ENCODE measurements at places on chromosomes 2 and 18.

DNA sequence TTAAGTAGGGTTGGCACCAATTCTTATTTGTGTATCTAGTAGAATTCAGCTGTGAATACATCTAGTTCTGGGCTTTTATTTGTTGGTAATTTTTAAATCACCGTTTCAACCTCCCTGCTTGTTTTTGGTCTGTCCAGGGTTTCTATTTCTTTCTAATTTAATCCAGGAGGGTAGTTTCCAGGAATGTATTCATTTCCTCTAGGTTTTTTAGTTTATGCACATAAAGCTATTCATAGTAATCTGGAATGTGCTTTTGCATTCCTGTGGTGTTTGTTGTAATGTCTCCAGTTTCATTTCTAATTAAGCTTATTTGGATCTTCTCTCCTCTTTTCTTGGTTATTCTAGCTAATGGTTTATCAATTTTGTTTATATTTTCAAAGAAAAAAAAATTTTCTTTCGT, 1361.8 kb upstream of the DDX18 start:
- DNase-seq, result peak; percentile 1

DNA sequence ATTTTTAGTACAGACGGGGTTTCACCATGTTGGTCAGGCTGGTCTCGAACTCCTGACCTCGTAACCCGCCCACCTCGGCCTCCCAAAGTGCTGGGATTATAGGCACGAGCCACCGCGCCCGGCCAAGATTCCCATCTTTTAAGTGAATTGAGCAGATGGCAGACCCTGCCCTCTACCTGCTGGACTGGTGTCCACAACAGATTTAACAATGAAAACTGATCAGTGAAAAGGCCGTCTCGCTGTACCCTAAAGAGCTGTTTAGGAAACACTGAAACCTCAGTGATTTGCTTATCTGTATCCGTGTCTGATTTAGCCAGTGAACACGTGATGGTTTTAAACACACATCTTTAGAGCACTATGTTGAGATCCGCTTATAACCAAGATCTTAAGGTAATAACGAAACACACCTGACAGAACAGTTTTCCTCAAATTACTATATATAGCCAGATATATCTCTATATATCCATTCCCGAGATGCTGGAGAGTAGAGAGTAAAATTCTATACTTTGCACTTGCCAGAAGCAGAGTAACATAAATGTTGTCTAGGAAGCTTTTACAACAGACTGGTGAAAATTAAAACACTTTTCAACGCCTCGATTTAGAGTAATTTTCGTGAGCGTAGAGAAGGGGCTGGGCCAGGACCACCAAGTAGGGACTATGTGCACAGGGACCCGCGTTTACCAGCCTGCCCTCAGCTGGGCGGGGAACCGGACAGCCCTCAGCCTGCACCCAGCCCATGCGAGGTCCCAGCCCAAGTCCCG, 594 bp downstream of the FAM161A start:
- peak; percentile 18 for DNase-seq

GRCh38 chr2:195408196-195408595, 248.8 kb upstream of the SLC39A10 start:
- DNase-seq, result no peak

GRCh38 chr2:70525032-70525431, 28.6 kb downstream of the TGFA start:
- DNase-seq, result peak; percentile 45

DNA sequence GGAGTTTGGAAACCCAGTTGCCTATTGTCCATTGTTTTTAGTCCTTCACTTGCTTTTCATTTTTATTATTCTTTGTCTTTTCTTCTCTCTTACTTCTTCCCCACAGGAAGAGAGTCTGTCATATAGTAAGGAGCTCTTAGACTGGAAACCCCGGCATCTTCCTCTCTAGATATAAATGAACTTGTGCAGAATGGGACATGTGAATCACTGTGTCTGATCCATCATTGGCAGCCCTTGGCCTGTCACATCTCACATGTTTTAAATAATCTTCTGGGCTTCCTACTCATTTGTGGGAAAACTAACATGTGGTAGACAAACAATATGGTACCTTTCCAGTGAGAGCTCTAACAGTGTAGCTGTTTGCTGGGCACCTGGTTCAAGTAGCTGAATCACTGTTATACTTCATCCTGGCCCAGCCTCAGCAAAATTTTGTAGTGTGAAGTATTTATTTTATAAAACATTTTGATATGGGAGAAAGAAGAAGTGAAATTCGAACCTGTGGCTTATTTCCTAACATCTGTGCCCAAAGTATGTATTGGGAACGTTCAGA, 112.8 kb downstream of the PHLPP1 start:
- no peak for DNase-seq

- no peak for DNase-seq
These were observed 87.0 kb downstream of the EIPR1 start for GRCh38 chr2:3290655-3291054.

GRCh38 chr2:62270728-62271127, 74.8 kb downstream of the B3GNT2 start:
- no peak for DNase-seq

- no peak for DNase-seq
These were observed 27.6 kb downstream of the VIL1 start for GRCh38 chr2:218446547-218446946.

DNA sequence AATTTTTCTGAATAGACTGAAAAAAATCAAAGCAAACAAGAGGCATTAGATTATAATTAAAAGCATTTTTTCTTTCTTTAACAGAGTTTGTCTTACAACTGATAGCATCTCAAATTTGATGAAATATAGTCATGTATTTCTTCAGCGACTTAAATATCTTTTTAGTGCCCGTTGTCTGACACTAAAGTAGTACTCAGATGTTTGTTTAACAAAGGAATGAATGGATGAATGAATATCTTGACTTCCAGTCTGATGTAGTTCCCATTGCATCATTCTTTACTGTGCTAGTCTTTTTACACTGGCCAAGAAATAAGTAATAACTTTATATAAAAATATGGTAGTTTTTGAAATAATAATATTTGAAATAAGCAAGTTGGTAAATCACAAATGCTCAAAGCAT, 111.1 kb downstream of the TTC27 start:
- DNase-seq, result no peak

DNA sequence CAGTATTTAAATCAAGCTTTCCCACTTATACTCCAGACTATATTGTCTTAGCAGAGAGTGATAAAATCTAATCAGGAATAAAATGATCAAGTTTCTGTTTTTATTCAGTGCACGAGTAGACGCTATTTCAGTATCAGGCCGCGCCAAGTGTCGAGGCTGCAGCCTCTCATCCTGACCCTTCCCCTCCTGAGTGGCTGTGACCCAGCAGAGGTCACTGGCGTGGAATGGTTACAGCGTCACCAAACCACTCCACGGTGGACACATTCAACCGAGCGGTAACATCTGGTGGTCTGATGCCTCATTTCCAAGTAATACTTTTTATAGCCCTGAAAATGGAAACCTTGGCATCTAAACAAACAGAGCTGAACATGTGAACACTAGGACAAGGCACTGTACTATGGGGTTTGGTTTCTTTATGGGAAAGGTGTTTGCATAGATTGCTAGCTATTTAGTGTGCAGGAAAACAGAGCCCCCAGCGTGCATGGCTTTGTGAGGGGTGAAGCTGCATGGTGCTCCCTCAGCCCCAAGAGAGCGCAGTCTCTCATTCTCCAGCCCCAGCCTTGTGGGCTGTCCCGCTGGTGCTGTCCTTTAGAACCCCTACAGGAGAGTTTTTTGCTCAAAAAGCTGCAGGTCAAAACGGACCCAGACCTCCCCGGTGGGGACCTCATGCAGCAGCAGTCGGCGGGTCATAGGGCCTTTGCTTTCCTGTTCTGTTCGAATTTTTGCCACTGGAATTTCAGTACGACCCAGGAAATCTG, 28.4 kb downstream of the FAM228A start:
- no peak for DNase-seq

DNA sequence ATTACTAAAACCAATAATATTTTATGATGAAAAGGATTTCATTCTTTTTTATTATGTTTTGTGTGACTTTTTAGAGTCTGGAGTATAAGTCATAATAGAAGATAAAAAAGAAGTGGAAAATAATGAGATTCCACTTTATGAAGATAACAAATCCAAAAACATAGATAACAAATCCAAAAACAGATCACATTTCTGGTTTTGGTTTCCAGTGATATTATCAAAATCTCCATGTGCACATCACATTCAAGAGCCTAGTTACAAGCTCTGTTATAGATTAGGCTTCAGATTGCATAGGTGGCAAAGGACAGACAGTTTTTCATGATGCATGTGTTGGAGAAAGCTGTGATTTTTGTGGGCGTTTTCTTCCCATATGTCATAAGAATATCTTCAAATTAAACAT, 648.2 kb downstream of the STK39 start:
- DNase-seq, result no peak

- DNase-seq, result peak; percentile 58
These were observed 1.5 kb upstream of the RRM2 start for GRCh38 chr2:10120877-10121574.

DNA sequence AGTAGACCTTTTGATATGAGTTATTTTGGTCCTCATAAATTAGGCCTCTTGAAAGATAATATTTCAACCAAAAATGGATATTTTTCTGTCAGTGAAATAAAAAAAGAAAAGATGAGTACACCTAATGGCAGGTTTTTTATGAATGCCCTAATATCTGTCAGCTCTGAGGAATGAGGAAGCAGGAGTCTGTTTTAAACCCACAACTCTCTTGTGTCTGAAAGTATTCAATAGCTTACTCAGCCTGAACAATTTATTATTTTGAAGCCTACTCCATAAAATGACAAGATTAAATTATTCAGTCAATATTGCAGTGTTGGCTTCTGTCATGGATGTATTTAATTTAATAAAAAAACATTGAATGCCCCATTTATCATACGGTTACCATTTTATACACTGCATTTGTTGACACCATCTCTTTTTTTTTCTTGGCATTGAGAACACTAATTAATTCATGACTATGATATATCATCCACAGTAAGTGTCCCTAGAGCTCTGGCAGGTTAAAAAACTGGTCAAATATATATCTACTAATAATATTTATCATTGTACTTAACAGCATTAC, 548.2 kb downstream of the CBLN2 start:
- no peak for DNase-seq

GRCh38 chr2:186903216-186903615, 54.2 kb upstream of the ZSWIM2 start:
- DNase-seq, result no peak

- DNase-seq, result peak; percentile 70
These were observed 128.6 kb upstream of the NYAP2 start for GRCh38 chr2:225270861-225271260.

GRCh38 chr18:52216666-52217065, 123.3 kb upstream of the DCC start:
- DNase-seq, result no peak

DNA sequence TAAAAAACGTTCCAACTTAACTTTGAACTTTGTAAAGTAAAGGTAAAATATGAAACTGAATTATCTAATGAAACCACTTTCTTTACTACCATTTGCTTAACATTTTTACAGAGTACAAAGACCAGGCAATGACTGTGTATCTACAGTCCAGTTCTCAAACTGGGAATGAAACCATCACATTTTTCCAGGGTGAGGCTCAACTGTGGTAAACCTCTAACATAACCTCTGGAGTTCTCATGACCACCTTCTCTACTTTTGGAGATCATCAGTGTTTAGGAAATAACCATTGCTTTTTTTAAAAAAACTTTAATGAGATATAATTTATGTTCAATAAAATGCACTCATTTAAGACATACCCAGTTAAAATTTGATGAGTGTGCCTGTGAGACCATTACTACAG, 223.5 kb downstream of the RNF152 start:
- no peak for DNase-seq

- peak; percentile 13 for DNase-seq
These were observed 1.3 kb downstream of the HDAC4 start for GRCh38 chr2:239399433-239399920.

DNA sequence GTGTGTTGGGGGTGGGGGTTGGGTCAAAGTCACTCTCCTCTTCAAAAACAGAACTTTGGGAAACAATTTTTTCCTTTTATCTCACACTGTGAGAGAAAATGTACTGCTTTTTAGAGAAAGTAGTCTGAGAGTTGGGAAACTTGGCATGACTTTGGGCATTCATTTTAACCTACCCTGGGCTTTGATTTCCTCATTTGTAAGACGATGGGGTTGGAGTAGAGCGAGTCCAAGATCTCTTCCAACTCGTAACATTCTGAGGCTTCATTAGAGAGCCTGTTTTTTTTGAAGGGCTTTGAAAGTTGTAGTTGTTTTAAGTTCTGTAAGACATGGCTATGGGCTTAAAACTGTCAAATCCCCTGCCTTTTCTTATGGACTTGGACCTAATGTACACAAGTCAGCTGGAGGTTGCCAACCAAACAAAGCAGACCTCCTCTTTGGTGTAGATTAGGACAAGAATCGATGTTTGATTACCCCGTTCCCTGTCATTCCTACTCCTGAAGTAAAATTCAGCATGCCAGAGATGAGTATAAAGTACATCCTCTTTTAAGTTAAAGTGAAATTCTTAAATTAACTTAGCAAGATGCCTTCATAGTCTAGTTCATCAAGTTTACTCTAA, 8.4 kb downstream of the PHLPP1 start:
- no peak for DNase-seq

GRCh38 chr2:217897091-217897715, 105.6 kb downstream of the TNS1 start:
- DNase-seq, result no peak

GRCh38 chr18:44123743-44124142, 556.9 kb upstream of the SETBP1 start:
- DNase-seq, result peak; percentile 6

DNA sequence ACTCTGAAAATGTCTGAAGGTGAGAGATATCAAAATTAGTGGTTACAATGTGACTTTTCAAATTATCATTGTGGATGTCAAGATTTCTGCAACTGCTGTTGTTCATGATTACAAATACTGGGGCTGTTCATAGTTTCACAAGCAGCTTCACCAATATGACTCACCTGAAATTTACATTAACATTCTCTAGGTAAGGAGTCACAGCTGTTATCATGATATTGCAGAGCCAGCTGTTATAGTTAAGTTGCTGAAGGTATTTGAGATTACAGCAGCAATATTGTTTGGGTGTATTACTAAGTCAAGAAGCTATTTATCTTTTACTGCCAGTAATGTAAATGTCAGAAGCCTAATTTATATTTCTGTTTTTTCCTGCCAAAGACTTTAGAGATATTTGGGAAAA, 140.0 kb downstream of the MC4R start:
- peak; percentile 79 for DNase-seq

GRCh38 chr2:65393743-65394422, 38.5 kb downstream of the SPRED2 start:
- DNase-seq, result no peak

DNA sequence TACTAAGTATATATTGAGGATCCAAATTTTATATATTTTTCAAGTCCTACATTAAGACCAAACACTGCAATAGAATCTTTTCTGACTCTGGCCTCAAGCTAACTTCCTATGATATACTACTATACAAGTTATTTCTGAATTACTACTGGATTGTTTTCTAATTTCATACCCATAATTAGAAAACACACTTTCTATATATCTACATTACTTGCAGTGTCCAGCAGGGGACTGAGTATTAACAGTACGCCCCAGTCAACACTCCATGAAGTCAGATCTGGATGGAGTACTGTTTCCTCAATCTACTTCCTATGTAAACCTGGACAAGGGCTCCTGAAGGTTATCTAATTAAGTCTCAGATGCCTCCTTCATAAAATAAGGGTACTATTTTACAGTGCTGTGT, 26.5 kb downstream of the RMP24 start:
- DNase-seq, result no peak

All from HT1080 (cell line).